ENCODE measurements at places on chromosomes 11 and 22.

DNA sequence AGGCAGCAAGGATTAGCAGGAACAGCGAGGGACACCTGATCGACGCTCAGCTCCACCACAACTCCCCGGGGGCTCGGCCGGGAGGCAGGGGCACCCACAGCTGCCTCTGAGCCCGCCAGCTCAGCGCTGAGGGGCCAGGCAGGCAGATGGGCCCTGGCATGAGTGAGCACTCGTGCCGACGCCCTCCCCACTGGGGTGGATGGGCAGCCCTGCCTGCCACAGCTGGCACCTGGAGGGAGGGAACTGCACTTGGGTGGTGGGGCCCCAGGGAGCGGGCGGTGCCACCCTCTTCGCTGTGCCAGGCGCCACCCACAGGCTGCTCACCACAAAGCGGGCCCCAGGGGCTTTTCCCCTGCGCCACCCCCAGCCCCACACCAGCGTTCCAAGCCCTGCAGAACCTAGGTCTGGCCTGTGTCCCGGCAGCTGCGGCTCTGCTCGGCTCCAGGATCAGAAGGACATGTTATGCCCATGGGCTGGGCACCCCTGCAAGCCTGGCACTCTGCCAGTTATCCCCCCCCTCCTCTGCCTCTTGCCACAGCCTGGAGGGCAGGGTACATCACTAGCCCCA is 28.8 kb downstream of the WNT7B start:
- no peak for DNase-seq

- DNase-seq, result no peak
Measured at GRCh38 chr11:86497836-86498235, 123.1 kb downstream of the CCDC81 start.

- DNase-seq, result no peak
Measured at GRCh38 chr11:109275931-109276330, 146.1 kb upstream of the C11orf87 start.

GRCh38 chr11:108958368-108959104 is 293.7 kb downstream of the DDX10 start:
- DNase-seq, result no peak

DNA sequence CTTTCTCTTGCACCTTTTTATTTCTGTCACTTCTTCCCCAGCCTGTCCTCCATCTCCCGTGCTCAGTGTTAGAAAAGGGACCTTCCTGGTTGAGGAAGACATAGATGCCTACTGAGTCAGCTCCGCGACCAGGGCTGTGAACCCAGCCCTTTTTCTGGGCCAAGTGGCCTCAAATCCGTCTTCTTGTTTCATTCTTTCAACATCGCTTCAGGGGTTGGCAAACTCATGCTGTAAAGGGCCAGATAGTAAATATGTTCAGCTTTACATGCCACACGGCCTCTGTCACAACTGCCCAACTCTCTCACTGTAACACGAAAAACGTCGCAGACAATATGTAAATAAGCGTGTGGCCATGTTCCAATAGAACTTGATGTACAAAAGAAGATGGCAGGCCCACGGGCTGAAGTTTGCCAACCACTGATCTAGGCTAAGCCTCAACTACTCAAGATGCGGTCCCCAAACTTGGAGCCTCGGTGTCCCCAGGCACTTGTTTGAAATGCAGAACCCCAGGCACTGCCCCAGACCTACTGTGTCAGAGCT is 338.4 kb downstream of the MN1 start:
- DNase-seq, result no peak

DNA sequence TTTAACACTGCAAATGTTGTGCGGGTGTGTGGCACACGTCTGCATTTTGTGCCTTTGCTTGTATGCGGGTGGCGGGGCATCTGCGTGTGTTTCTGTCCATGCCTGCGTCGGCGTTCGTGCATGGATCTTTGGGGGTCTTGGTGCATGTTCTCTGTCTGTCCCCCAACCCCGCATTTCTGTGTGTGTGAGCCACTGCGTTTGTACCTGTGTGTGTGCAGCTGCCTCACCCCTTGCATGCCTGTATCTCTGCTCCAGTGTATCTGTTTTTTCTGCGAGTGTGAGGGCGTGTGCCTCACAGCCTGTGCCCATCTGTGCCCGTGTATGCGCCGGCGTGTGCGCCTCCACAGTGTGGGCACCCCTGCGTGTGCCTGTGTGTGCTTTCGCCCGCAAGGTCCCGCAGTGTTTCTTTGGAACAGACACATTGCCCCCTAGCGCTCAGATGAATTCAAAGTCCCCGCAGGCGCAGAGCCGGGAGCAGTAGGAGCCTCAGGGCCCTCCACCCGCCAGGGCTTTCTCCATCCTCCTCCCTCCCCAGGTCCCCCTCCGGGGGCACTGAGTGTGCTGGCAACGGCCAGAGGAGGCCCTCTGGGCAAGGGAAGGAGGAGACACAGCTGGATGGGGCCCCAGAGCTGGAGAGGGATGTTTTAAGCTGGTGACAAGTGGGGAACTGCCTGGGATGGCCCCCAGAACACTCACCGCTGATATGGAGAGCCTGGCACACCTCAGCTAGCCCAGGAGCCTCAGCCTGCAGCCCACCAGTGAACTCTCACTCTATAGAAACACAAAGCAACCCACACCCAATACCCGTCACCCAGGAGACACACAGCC is 3.1 kb upstream of the MN1 start:
- DNase-seq, result peak; percentile 83

DNA sequence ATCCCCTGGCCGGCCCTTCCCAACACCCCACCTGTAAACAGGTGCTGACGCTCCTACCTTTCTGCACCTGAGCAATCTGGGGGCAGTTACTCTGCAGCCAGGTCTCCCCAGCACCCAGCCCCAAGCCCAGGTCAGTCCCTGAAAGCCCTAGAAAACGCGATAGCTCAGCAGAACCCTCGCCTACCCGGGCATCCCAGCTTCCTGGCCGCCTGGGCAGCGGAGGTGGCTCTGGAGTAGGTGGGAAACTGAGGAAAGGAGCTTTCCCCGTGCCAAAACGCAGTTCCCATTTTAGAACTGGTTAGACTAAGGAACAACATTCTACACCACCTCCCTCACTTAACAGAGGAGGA is 445 bp downstream of the SYTL2 start:
- no peak for DNase-seq

DNA sequence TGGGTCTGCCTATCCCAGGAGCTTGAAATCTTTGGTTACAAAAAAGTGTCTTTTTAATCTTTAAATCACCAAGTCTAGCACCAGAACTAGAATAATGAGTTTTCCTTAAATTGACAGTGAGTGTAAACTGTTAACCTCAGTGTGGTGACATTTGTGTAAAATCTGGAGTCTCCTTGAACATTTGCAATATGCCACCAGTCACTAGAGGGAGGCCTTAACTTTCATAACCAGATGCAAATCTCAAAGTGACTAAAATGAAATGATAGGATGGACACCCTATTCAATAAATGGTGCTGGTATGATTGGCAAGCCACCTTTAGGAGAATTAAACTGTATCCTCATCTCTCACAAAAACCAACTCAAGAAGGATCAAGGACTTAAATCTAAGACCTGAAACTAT is 8.3 kb upstream of the SCGB1D2 start:
- no peak for DNase-seq

GRCh38 chr22:26021516-26021915 is 147.7 kb upstream of the SEZ6L start:
- no peak for DNase-seq

GRCh38 chr11:99425596-99425995 is 404.8 kb downstream of the CNTN5 start:
- DNase-seq, result no peak

DNA sequence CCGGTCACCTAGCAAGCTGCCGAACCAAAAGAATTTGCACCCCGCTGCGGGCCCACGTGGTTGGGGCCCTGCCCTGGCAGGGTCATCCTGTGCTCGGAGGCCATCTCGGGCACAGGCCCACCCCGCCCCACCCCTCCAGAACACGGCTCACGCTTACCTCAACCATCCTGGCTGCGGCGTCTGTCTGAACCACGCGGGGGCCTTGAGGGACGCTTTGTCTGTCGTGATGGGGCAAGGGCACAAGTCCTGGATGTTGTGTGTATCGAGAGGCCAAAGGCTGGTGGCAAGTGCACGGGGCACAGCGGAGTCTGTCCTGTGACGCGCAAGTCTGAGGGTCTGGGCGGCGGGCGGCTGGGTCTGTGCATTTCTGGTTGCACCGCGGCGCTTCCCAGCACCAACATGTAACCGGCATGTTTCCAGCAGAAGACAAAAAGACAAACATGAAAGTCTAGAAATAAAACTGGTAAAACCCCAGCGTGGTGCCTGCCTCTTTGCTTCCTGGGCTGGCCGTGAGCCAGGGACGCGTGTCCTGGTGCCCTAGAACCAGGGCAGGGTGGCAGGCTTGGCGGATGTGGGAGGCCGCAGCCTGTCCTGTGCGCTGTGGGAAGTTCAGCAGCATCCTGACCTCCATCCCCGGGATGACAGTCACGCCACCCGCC is 13.2 kb downstream of the CCND1 start:
- DNase-seq, result no peak

DNA sequence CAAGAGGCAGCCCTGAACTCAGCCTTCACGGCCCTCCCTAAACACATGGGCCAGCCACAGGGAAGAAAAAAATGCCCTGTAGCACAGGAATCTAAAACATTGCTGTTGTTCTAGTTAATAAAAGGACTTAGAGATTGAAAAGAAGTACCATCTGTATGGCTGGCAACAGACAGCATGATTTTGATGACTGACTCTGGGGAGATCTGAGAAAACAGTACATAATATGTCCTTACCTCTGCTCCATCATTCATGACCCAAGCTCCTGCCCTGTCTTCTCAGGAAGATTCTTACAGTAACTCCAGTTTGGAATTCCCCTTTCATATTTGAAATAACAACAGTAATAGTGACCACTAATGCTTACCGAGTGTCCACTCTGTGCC is 244.2 kb downstream of the ETS1 start:
- DNase-seq, result no peak

DNA sequence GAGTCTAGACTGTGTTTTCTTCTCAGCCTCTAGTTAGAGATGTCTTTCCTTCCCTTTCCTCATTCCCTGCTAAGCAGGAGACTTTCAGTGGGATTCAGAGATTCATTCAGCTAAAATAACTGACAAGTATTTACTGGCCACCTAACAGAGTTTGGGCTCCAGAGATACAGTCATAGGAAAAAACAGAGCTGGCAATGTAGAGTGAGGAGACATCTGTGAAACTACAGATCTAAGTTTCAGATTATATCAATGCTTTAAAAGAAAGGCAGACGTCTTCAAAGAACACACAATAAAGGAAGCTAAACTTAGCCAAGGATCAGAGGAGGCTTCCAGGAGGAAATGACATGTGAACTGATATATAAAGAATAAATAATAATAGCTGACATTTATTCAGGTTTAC is 355.6 kb upstream of the DDI1 start:
- no peak for DNase-seq

DNA sequence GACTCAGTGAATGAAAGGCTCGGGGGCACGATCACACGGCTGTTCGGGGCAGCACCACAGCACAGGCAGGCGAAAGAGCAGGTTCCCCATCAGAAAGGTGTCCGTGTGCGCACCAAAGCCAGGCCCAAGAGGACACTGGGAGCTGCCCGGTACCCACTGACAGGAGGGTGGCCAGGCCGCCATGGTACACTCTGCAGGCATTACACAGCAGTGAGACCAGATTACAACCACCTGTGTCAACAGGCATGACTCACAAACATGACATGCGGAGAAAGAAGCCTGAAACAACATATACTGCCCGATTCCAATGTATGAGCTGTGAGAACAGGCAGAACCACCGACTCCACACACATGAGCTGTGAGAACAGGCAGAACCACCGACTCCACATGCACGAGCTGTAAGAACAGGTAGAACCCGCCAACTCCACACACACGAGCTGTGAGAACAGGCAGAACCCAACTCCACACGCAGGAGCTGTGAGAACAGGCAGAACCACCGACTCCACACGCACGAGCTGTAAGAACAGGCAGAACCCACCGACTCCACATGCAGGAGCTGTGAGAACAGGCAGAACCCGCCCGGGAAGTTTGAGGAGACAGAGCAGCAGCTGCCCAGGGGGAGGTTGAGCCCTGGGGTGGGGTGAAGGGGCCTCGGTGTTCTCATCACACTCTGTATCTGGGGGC is 32.6 kb downstream of the KIAA0930 start:
- DNase-seq, result no peak

DNA sequence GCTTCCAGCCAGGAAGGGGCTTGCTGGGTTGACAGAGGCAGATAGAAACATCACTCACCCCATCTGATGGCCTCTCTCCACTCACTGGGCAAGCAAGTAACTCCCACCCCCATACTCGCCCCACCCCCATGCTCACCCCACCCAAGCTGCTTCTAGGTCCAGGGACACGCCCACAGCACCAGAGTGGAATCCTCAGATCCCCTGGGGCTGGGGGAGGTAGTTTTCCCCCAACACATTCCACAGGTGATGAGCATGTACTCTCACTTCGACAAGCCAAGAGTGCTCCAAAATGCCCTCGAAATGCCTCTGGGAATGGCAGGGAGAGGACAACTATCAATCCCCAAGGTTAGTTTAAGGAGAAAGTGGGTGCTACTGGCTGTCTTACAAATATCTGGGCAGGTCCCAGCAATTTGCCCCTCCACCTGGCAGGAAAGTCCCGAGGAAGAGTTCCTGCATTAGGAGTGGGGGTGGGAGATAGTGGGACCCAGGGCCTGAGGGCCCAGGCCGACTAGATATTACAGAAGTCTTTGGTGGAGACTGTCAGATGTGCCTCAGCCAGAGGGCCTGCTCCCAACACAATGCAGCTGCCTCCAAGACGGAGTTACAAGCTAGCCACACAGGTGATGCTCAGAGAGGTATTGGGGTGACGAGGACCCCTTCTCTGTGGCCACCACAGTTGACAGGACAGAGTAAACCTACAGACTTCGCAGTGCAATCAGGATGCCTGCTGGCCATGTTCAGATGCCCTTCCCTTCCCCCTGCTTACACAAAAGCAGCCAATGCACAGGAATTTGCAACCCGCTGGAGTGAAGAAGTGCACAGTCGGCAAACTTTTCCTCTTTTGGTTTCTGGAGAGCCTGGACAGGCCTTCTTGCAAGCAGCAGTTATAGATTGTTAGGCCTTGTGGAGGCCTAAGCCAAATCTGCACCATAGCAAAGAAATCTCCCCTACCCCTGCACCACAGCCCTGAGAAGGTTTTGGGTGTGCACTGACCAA is 2.9 kb upstream of the LMO1 start:
- DNase-seq, result no peak

DNA sequence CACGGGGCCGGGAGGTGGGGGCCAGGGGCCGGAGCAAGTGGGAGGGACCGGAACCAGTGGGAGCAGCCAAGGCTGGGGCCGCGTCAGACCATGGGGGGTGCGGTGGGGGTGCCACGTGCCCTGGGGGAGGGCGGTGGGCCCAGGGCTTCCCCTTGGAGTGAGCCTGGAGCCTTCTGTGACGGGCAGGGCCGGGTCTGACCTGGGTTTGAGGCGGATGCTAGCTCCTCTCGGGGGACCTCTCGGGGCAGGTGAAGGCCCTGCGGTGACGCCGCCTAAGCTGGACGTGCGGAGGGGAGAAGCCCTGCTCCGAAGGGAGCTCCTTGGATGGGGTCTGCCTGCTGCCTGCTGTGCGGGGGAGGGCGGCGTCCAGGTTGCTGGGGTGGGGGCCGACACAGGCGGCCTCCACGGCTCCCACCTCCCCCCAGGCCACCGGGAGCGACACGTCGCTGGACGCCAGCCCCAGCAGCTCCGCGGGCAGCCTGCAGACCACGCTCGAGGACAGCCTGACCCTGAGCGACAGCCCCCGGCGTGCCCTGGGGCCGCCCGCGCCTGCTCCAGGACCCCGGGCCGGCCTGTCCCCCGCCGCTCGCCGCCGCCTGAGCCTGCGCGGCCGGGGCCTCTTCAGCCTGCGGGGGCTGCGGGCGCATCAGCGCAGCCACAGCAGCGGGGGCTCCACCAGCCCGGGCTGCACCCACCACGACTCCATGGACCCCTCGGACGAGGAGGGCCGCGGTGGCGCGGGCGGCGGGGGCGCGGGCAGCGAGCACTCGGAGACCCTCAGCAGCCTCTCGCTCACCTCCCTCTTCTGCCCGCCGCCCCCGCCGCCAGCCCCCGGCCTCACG is 115.0 kb downstream of the CACNA1I start:
- DNase-seq, result no peak
